ENCODE measurements at places on chromosomes 1 and 21.

DNA sequence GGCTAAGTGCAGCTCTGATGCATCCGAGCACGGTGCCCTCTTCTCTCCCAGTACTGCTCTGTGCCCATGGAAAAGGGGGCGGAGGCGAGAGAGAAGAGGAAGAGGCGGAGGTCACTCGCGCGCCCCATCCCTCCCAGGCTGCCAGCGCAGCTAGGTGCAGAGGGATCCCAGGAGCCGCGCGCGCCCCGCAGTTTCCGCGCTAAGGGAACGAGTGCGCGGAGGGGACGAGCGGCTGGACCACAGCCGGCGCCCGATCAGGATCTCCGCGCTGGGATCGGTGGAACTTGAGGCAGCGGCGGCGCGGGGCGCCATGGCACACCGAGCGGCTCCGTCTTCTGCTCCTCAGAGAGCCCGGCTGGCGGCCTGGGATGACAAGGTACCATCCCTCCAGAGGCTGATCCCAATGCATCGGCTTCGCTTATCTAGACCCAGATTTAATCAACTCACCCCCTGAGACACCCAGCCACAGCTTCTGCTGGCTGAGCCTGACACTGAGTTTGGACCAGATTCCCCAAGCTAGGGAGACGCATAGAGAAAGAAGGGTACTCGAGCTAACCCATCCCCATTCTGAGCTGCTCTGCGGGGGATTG lies at the start of gene PTGFR:
Gene PTGFR, plus strand, starts transcription at position 114 of the 590 bp plus-strand sequence. CDS start 1,770 bp downstream, outside the sequence.
- DNase-seq, result no peak

DNA sequence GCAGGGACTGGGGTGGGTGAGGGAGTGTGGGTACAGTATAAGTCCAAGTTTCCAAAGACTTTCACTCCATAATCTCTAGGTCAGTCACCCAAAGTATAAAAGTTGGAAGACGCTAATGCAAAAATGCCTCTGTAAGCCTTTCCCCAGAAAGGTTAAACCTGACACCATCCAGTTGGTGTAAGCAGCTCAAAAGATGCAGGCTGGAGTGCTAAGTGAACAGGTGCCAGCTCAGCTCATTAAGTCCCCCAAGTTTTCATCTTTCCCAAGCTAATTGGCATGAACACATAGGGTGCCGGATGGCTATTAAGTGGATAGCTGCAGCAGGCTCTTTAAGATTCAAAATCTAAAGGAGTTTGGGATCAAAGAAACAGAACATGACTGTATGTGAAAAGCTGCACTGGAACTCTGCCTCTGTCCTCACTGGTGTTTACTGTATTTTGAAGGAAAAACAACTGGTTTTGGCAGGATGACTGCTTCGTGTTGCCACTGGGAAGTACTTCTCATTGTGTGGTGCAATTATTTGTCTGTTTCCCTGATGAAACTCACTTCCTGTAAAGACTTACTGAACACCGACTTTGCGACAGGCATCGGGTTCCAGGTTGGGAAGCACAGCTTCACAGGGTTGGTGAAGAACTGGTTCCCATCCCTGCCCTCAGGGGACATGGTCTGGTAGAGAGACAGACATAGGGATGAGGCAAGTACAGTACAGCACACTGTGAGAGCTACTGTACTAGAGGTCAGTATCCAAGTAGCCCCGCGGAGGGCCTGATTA lies 152.7 kb downstream of the DAB1 start:
- DNase-seq, result no peak

DNA sequence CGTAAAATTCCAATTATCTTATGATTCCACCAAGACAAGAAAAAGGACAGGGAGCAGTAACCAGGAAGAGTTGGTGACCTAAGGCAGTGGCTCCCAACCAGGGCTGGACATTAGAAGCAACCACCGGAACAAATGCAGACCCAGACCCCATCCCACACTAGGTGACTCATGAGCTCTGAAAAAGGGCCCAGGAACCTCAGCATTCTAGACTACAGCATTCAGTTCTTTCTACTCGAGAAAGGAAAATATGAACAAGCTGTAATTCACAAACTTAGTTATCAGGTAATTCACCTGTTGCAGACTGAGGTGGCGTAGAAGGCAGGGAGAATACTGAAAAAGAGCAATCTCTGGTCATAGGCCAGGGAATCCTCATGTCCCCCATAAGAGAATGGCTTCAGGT lies 138.4 kb upstream of the KRTAP19-8 start:
- DNase-seq, result no peak

DNA sequence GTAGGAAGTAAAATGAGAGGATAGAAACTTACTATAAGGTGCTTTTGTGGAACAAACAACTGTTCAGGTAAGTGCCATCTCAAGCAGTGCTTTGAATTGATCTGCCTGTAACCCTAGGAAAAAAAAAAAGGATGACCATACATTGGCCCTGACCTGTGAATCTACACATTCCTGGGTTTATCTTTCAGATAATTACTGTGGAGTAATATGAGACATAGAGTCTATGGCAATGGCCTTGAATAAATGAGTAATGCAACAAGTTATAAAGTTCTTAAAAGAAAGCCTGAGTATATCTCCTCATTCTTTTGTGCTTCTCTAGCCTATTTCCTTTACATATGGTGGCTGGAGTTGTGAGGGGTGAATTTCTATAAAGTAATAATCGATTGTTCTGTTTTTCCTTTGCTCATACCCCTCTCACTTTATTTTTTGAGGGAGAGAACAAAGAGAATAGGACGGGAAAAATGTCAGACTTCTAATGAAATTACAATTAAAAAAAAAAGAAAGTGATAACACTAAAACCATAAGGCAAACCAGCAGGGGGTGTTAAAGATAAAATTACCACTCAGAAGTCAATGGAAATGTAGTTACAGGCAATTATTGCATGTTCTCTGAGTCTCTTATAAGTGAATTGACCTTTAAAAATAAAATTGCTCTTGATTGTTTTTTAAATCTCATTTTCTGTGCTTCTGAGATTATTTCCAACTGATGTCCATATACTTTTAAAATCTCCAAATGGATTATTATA lies 12.4 kb upstream of the ATP1A1 start:
- no peak for DNase-seq
